NCI-H1436 treated with DMSO at 0.1 percent for 48 hours (cell line): ENCODE measurements at places on chromosomes 11 and 22.

DNA sequence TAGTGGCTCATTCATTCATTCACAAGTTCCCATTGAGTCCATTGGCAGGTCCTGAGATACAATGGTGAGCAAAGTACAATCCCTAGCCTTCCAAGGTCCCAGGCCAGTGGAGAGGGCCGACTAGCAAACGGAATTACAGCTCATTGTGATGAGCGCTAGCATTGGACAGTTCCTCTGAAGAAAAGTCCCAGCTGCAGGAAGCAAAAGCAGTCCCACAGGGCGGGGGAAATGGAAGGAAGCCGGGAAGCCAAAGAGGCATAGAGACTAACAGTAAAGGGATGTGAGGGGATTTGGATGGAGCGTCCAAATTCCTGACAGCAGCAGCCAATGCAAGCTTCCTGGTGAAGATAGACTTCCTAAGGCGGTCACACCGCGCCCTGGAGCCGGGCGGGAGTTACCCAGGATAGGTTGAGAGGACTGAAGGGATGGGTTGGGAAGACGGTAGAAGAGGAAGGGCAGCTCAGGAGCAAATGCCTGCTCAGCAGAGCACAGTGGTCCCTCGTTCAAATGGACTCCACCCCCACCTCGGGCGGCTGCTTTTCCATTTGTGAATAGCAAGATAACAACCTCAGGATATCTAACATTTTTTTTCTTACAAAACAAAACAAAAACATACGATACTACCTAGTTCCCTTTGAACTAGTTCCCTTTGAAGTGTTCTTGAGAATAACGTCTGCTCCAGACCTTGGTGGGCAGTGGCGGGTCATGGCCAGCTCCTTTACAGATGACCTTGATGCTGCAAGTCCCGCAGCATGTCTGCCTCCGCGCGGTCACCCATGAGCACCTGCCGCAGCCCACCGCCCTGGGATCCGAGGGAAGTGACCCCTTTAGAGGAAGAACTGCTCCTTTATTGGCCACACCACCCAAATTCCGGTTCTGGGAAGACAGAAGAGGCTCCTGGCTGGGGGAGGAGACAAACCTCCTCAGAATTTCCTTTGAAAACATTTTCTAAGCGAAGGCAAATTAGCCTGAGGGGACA, 132.9 kb downstream of the RASSF10 start:
- DNase-seq: no peak

DNA sequence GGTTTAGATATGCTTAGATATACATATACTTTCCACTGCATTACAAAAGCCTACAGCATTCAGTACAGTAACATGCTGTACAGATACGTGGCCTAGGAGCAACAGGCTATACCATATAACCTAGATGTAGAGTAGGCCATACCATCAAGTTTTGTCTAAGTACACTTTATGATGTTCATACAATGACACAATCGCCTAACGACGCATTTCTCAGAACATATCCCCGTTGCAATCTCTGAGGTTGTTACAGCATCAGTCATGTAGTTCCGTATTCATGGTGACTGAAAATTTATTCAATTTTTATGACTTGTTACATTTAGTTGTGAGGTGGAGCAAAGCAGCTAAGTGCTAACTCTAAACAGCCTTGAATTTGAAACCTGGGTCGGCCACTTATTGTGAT, 6.7 kb downstream of the ZBTB44 start:
- DNase-seq: no peak

GRCh38 chr11:131677828-131678470, 307.5 kb downstream of the NTM start:
- no peak for DNase-seq

DNA sequence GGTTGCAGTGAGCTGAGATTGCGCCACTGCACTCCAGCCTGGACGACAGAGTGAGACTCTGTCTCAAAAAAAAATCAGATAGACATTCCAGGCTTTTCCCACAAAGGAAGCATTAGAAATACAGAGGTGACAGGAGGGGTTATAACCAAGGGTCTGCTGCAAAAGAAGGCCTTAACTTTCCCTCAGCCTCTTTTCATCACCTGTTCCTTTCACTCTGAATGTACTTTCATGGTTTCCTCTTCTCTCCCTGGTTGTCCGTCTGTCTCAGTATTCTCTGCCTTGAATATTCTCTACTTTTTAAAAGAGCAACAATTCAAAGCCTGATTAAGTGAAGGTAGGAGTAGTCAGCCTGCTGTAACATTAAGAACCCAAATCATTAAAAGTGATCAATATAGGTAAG, 50.2 kb downstream of the CELF1 start:
- DNase-seq: no peak

DNA sequence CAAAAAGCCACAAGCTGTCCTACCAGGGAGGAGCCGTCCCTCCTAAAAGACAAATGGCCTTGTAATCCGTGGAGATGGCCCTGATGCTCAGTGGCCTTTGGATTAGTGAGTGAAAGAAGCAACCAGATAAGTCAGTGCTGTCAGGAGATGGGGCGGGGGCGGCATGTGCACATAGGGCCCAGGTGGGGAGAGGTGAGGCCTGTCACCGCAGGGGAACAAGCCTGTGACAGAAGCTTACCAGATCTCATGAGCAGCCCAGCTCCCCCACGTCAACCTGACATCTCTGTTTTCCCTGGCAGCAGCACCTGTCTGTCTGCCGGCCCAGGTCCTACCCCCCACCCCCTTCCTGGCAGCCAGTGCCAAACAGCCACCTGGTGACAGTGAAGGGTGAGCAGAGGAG, 162.6 kb downstream of the BUD13 start:
- DNase-seq: no peak

DNA sequence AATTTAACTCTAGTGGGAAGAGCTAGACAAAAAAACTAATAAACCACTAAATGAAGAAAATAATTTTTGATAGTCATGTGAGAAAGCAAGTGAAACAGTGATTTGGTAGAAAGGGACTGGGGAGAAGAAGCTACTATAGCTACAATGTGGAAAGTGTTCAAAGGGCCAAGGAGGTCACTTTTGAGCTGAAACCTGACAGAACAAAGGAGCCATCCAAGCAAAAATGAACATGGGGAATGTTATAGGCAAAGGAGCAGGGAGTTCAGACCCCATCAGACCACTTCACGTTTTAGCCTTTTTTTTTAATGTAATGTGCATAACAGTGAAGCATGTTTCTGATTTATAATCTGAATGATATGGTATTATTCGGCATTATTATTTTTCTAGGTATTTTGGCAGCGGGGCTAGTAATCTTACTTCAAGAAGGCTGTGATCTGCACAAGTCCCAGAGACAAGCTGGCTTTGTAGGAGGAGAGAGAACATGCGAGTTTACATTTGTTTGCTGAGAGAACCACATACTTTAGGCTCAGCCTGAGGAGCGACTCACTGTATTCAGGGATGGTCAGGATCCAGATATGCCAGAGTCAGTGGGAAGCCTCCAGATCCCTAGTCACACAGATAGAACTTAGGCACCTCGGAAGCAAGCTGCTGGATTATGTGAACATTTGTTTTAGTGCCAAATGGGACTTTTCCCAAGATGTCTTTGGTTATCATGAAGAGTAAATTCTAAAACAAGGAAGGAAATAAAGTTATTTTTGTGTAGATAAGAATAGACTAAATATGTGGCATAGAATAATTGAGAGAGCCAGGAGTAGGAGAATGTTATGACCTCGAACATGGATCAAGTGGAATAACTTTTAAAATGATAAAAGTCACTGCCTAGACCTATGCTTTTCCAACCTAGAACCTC, 118.6 kb downstream of the TRIM44 start:
- DNase-seq: no peak

DNA sequence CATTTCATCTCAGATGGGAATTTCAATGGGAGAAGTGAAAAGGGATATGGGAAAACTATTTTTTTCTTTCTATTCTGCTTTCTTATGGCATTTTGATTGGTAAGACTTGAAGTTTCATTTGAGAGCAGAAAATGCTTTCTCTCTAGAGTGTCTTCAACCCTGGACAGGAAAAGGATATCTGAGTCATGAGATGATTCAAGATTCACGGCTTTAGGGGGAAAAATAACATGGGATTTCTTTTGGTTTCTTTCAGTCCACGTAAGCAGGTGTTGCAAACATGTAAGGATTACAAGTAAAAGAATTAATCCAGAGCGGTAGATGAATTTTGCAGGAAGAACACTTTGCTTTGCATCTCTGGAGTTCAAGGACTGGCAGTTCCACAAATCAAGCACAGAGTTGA, 1001.0 kb upstream of the TENM4 start:
- DNase-seq: no peak

- no peak for DNase-seq
These were observed 2.7 kb downstream of the CRYBB3 start for GRCh38 chr22:25202290-25202921.

- DNase-seq: no peak
These were observed 50.2 kb downstream of the AP2A2 start for GRCh38 chr11:975827-976226.

GRCh38 chr11:9506489-9507276, 45.9 kb downstream of the ZNF143 start:
- no peak for DNase-seq

DNA sequence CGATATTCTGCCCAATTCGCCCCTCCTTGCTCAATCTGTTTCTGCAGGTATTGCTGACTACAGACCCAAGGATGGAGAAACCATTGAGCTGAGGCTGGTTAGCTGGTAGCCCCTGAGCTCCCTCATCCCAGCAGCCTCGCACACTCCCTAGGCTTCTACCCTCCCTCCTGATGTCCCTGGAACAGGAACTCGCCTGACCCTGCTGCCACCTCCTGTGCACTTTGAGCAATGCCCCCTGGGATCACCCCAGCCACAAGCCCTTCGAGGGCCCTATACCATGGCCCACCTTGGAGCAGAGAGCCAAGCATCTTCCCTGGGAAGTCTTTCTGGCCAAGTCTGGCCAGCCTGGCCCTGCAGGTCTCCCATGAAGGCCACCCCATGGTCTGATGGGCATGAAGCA, 9.2 kb upstream of the SLC35E4 start:
- DNase-seq: no peak

GRCh38 chr11:109733245-109733644, 311.3 kb downstream of the C11orf87 start:
- no peak for DNase-seq

- DNase-seq: no peak
These were observed 1.0 kb upstream of the NPAS4 start for GRCh38 chr11:66419825-66420224.

DNA sequence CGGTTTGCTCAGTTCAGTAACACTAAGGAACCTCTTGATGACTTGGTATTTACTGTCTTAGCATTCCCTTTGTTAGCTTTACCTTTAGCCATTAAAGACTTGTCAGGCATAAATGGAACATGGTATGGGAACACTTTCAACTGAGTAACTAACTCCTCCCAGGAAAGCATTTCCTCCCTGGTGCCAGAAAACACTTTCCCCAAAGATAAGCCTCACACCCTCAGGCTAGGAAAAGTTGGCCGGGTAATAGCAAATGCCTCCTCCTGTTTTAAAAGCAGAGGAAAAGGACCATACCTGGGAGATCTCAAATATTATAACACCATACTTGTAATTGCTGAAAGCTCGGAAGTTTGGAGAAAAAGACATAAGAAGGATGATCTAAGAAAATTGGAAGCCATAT, 12.0 kb downstream of the KCNJ11 start:
- no peak for DNase-seq

DNA sequence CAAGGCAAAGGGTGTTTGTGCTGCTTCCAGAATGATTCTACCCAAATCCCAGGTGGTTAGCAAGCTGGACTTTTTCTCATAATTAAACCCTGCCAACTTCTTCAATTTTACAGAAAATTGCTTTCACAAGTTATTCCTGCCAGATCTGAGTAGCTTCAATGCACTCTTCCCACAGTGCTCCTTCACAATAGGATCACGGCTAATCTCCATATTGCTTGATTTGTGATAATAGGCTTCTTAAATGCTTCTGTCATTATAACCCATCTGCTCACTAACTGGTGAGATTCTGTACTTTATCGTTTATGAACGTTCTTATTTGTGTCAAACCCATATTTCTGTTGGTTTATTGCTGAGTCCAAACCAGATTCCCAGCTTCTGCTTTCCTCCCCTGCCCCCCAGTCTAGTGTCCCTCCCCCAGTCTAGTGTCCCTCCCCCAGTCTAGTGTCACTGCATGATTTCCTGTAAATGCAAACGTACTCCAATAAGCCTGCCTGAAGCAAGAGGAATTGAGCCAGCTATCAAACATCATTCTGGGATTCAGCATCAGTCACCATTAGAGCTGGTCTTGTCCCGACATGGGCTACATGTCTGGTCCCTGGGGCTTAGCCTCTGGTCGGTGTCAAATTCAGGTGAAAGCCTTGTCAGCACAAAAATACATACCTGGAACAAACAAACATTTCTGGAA, 14.0 kb downstream of the MMP3 start:
- DNase-seq: no peak

DNA sequence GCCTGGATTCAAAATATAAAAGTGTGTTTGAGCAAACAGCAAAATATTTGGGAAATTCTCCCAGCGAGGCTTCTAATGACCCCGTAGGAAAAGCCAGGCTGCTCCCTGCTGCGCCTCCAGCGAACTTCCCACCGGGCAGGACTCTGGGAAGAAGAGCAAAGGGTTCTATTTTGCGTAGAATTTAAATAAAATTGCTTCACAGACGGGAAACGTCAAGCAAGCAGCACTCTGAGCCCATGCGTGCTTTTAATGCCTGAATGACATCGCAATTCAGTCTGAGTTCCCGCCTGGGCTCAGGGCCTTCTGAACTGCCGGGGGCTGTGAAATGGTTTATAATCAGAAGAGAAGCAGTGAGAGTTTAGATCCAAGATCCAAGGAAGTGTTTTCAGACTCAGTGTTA, 775.1 kb downstream of the BRD1 start:
- no peak for DNase-seq

DNA sequence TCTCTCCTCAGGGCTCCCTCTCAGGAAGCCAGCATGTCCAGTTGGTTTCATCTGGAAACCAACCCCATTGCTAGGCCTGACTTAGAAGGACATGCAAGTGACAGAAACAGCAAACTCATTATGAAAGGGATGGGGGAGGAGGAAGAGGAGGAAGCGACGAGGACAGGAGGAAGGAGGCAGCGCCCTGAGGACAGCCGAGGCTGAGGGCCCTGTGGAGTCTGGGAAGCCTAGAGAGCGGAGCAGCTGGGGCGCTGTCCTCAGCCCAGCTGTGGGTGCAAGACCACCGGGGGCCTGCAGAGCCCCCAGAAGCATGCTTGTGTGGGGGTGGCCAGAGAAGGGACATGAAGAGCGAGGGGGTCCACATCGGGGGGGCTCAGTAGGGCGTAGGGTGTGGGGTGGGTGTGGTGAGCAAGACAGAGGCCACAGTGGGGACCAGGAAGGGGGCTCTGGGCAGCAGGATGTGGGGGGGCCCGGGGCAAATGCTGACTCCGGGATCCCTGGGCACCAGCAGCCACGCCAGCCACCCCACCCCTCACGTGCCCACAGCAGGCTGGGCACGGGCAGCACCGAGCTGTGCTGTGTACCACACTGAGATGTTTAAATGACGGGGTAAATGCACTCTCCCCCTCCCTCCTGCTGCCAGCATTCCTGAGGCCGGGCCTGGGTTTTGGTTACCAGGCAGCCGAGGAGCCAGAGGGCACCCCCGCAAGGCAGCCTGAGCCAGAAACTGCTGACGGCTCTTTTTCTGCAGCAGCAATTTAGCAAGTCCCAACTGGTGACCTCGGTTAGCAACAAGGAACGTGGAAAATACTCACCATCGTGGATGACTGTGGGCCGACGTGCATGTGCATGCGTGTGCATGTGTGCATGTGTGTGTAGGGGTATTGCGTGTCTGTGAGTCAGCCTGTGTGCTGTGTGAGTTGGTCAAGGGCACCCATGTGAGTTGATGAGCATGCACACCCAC, 82.7 kb upstream of the LINC01488 start:
- DNase-seq: no peak

GRCh38 chr11:44626645-44627044, 61.2 kb downstream of the CD82 start:
- no peak for DNase-seq

GRCh38 chr22:45972889-45973253, 4.1 kb downstream of the WNT7B start:
- DNase-seq: no peak

- no peak for DNase-seq
These were observed 33.9 kb upstream of the EIF3M start for GRCh38 chr11:32549611-32550187.
